ENCODE measurements at places on chromosomes 11 and 22.

DNA sequence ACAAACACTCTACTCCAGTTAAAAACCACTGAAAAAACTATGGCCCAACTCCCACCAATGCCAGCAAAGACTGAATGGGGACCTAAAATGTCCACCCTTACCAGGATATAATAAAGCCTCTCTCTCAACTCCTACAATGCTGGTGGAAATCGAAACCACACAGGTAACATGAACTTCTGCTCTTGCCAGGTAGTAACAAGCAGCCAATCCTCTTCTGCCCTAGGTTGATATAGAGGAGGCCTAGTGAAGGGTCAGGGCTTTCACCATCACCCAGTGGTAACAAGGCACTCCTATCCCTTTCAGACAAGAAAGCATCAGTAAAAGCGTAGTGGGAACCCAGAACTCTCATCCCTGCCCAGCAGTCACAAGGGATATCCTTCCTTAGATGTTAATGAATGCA is 22.6 kb downstream of the DCUN1D5 start:
- DNase-seq = no peak

DNA sequence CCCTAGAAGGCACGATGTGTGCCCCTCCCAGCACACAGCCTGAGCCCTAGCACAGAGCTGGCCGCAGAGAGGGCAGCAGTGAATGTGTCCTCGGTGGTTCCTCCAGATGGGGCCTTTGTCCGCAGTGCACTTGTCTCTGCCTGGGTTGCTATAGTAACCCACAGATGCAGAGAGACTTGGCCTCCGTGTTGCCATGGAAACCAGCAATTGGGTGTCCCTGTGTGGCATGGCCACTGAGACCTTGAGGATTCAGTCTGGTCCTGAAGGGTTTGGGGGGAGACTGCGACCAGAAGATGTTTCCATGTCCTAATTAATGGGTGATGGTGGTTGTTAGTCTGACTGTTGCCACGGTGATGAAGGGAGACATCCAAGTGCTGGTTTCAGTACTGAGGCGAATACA is 42.6 kb upstream of the TUB start:
- no peak for DNase-seq

GRCh38 chr22:47188261-47189055 is 426.0 kb downstream of the TBC1D22A start:
- DNase-seq = no peak

- no peak for DNase-seq
These were observed 9.3 kb upstream of the PEX26 start for GRCh38 chr22:18068381-18068988.

- peak; percentile 98 for DNase-seq
These were observed 15.6 kb upstream of the MFNG start for GRCh38 chr22:37501610-37502341.

- DNase-seq = no peak
These were observed 177.4 kb downstream of the DSCAML1 start for GRCh38 chr11:117619661-117620060.

- no peak for DNase-seq
These were observed 134.0 kb upstream of the TEAD1 start for GRCh38 chr11:12540075-12540680.

GRCh38 chr11:134216816-134217215 is 7.0 kb downstream of the NCAPD3 start:
- DNase-seq = no peak

Data from Caki2 (cell line).